ENCODE measurements at places on chromosomes 6 and 20.

- DNase-seq = no peak
Measured at GRCh38 chr6:132041706-132042105, 90.5 kb upstream of the CCN2 start.

- no peak for DNase-seq
Measured at GRCh38 chr6:44278774-44279697, 8.8 kb downstream of the TMEM151B start.

DNA sequence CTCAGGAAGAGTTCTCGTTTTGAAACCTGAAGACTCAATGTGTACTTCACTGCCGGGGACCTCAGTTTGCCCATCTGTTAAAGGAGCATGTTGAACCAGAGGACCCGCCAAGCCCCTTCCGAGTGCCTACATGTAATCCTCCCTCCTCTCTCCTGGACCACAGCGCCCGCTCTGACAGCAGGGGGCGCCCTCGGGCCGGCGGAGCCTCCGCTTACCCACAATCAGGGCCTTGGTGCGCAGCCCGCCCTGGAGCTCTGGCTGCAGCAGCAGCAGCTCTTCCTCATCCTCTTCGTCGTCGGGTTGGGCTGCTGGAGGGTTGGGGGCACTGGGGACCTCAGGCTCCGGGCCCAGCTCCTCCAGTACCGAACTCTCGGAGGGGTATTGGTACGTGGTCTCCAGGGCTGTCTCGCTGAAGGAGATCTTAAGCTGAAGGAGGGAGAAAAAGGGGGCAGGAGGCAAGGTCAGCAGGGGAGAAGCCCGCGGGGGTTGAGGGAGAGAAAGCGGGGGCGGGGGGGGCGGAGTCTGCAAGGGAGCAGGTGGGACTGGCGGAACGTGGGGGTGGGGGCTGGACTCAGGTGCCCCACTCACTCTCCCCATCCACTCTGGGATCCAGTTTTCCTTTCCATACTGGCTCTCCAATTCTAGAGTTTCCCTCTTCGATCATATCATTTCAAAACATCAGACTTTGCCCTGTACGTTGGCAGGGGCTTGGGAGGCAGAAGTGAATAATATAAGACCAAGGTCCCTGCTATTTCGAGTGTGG is 6.3 kb upstream of the DHX16 start:
- DNase-seq = peak; percentile 92

- DNase-seq = no peak
Measured at GRCh38 chr20:5046656-5047339, 45.5 kb upstream of the SLC23A2 start.

DNA sequence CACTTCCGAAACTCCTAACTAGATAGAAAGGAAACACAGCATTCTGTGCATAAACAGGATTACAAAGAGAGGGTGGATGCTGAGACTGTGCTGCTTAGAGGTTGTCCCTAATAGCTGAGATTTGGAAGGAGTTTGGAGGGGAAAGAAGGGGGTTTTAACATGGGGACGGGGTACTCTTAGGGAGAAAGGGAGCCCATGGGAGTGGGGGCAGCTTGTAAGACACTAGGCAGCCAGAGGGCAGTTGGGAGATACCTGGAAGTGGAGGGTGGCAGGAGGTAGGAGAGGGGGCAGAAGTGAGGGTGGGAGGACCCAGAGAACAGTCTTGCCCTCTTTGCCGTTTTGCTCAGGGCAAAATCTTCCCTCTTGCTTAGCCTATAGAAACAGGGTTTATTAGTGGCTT is 16.4 kb downstream of the MANBAL start:
- DNase-seq = no peak

GRCh38 chr6:170034294-170034693 is 256.6 kb downstream of the DLL1 start:
- DNase-seq = no peak

GRCh38 chr20:50543326-50543725 is 33.1 kb downstream of the PTPN1 start:
- DNase-seq = no peak

DNA sequence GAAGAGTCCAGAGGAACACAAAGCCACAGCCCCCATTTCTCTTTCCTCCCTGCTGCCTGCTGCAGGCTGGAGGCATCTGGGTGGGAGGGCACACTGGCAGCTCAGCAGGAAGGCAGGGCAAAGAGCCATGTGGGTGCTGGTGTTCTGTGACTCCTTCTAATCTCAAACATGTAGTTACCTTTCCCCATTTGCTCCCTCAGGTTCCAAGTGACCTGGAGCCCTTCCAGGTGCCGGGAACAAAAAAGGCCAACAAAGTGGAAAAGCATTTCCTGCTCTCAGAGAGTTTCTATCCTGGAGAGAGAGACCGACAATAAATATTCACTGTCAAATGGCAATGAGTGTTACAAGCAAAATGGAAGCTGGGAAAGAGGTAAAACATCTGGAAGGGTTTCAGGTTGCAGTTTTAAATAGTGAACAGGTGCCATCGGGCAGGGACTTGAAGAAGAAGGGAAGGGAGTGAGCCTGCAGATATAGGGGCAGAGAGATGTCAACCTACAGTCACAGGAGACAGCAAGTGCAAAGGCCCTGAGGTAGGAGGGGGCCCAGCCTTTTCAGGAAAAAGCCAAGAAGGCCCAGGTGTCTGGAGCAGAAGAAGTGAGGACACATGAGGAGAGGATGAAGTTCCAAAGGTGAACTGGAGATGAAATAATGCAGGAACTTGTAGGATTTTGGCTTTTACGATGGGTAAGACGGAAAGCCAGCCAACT is 43.6 kb upstream of the IYD start:
- DNase-seq = no peak

DNA sequence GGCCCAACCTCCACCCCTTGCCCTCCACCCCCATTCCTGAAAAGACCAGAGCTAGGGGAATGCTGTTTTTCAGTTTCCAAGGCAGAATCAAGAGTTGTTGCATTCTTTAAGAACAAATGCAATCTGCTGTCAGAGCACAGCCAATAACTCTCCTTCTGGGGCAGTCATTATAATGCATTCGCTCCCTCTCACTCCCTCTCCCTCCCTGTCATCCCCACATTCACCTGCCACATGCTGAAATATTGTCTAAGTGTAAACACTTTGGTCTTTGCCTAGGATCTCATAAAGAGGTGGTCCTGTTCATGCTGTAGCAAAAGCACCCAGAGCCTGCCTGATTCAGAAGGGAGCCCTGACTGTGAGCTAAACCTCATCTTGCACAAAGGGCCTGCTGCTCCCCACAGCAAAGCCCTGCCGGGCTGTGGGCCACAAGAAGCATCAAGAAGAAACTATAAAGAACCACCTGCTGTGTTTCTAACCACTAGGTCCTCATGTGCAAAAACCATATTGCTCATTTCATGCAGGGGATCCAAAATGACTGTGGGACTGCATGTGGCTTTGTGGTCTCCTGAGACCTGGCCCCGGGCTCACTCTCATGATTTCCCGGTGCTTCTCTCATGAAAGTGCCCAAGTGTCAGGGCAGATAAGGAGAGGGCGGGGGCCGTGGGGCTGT is 85.6 kb downstream of the GPR6 start:
- DNase-seq = no peak

GRCh38 chr6:162560891-162561290 is 166.7 kb downstream of the PRKN start:
- DNase-seq = no peak

GRCh38 chr6:11467364-11467763 is 70.2 kb upstream of the TMEM170B start:
- DNase-seq = no peak

- no peak for DNase-seq
Measured at GRCh38 chr6:46381057-46381456, 110.2 kb downstream of the RCAN2 start.

DNA sequence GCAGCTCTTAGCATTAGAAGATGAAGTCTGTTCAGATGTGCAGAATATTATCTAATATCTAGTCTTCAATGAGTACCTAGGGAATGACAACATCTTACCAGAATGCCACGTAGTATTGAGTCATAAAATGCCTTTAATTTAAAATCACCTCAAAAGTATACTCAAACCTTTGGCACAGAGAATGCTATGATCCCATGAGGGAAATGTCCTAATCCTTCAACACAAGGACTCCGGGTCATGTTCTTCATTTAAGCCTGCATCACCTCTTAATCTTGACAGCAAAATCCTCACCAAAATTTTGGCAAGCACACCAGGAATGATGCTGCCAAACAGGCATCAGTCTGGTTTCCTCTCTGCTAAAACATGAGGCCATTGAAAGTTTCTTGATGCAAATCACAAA is 23.6 kb upstream of the MARCKS start:
- no peak for DNase-seq

DNA sequence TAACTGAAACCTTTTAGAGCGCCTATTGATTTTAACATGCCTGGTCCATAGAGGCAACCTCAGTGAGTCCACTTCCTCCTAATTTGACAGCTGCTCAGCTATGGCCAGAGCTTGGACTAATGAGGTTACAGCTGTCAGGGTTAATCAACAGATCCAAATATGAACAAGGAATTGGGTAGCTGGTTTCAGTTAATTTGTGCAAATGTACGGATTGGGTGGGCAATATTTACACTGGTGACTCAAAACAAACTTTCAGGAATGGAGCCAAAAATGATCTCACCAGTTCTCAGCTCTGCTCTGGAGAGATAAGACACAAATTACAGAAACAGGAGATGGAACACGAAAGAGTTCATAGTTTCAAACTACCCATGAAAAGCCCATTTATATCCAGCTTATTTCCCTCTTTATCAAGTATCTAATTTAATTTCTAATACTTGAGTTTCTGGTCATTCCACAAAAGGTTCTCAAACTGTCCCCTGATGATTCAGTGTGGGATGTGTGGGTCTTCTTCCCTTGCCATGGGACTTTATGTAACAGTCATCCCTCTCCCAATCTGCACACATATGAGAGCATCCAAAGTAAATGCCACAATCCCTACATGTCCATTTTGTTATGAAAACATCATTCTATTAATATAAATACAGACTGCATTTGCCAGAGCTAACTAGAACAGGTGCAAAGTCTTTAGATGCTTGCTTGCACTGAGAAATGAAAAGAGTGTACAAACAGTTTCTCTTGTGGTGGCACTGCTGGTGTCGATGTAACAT is 149.9 kb downstream of the RPS12 start:
- DNase-seq = peak; percentile 73

GRCh38 chr6:120122401-120122800 is 772.8 kb upstream of the MAN1A1 start:
- DNase-seq = no peak

All from retina (tissue), 1 donor.